ENCODE measurements at places on chromosomes 5 and 9.

DNA sequence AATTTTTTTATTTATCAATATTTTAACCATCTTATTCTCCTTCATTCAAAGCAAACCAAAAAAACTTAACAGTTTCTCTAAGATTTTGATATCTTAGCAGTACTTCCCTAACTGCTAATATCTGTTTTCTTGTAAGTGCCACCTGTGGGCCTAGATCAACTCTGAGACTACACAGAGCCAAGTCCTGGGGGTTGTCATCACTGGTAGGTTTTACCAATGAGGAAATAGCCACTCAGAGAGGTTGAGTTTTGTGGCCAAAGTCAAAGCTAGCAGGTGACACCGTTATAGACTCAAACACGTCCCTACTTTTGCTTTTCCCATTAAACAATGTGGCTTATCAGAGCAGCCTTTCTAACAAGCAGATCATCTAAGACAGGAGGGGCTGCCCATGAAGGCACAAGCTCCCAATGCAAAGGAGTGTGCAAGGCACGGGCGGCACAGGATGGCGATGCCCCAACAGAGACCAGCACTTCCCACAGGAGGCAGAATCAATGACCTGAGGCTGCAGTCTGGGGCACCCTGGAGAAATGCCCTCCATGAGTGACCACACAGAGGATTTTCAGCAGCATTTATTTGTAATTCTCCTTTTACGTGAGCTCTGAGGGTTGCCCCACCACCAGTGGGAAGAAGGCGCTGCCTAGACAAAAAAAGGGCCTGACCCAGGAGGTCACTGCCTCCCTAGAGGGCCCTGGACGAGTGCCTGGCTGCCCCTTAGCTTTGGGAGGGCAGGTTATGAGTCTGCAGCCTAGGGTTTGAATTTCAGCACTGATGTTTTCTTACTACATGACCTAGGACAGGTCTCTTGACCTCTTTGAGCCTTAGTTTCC is 7.4 kb downstream of the TBC1D2 start:
- DNase-seq = no peak

DNA sequence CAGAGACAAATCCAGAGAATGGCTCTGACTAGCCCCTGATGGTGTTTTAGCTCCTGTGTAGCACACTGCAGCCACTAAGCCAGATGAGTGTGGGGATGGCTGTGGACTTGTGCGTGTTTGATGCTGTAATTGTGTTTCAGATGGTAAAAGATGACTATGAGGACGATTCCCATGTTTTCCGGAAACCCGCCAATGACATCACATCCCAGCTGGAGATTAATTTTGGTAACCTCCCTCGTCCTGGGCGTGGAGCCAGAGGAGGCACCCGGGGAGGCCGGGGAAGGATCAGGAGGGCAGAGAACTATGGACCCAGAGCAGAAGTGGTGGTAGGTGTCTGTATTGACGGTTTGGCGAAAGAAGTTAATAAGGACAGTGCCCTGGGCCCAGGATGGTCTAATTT is 38.0 kb downstream of the HABP4 start:
- DNase-seq = no peak

GRCh38 chr9:94985649-94986048 is 259.1 kb downstream of the AOPEP start:
- DNase-seq = no peak

GRCh38 chr5:1545126-1545804 is 21.5 kb upstream of the LPCAT1 start:
- no peak for DNase-seq

DNA sequence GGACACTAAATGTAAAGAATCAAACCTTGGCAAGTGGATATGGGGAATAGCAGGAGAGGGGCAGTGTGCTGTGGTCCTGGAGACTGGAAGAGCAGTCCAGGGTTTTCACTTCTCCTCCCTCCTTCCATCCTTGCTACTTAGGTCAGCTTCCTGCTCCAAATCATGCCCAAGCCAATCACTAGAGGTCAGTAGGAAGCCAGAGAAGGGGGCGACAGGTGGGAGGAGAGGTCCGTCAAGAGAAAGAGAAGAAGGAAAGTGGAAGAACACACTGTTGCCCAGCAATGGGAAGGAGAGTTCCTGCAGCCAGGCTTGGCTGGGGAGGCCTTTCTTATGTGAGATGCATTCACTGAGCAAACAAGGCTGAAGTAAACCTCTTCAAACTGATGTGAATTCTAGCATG is 289.6 kb downstream of the DTWD2 start:
- DNase-seq = no peak

- no peak for DNase-seq
Measured at GRCh38 chr5:108297042-108297601, 84.8 kb downstream of the FBXL17 start.

DNA sequence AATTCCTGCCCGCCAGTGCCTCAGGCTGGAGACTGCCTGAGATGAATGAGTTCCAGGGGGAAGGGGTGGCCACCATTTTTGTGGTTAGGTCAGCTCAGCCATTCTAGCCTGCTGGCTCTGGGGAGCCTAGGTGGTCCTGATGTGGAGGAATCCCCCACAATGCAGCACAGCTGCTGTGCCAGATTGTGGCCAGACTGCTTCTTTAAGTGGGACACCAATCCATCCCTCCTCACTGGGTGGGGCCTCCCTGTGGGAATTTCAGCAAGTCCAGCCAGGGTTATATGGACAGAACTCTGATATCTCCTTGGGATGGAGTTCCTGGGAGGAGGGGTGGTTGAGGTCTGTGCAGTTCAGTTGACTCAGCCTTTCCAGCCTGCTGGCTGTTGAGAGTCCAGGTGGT is 51.2 kb upstream of the DAP start:
- no peak for DNase-seq

DNA sequence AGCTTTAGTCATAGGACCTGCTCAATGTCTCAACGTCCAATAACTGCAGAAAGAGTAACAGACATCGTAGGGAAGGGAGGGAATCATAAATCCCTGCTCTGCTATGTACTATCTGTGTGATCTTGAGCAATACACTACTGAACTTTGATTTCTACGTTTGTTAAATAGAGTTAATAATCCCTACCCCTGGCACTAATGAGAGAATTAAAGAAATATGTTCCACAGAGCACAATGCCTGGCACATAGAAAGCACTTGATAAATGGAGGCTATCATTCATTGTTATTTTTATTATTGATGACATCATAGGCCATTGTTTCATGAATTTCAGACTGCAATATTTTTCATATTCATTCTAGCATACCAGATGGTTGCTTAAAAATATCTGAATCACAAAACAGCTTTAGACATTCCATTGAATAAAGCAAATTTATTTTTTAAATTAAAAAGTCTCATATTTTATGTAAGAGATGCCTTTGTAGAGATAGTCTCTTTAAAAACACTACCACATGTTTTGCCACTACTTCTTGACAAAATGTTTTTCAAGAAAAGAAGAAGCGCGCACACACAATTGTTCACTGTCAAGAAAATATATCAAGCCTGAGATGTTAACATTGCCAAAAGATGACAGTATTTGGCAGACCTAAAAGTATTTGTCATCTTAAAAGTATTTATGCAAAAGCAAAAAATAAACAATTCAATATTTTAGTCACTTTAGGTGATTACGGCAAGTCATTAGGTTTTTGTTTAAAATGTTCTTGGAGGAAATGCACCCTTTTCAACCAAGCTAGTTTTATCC is 108.5 kb downstream of the EBF1 start:
- no peak for DNase-seq

GRCh38 chr5:11955331-11955730 is 51.1 kb upstream of the CTNND2 start:
- DNase-seq = no peak

DNA sequence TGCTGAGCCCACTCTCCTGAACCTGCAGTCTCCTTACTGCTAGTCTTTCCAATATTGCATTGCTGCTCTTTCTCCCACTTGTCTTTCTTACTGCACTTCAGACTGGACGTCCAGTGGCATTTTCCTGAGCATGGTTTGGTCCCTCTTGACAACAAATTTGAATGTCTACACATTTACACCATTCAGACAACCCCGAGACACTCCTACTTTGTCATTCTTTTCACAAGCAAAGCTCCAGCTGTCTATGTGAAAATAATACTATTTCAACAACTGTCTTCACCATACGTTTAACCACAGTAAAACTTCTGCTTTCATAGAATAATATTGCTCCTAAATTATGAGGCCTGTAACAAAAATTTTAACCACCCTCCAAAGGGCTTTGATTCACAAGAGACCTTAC is 10.4 kb upstream of the APTX start:
- no peak for DNase-seq

- DNase-seq = no peak
Measured at GRCh38 chr5:1860949-1861348, 21.8 kb downstream of the IRX4 start.

DNA sequence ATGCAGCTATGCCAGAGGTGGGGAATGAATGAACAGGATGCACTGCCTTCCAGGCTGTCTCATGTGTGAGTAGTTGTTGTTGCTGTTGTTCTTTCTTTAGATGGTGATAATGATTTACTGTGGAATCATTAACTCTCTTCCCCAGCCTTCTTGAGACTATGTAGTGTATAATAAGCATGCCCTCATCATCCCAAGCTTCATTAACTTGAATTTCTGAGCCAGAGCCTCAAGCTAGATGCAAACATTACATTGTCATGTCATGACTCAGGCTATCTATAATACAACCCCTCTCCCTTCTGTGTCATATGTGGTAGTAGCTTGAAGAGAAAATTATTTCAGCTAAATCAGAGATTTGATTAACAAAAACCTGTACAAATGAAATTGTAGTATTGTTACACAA is 10.0 kb upstream of the ADAMTSL1 start:
- DNase-seq = no peak

DNA sequence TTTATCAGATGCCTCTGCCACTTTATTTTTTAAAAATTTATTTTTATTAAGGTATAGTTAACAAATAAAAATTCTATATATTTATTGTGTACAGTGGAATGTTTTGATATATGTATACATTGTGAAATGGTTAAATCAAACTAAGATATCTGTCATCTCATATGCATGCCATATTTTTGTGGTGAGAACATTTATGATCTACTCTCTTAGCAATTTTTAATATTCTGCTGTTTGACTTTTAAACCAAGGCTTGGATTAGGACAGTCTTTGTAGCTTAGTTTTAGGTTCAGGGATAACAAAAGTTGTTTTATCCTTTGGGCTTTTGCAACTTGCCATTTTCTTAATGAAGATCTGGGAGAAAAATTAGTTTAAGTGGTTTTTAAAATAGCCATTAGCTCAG is 46.0 kb upstream of the CDKN2B start:
- no peak for DNase-seq

DNA sequence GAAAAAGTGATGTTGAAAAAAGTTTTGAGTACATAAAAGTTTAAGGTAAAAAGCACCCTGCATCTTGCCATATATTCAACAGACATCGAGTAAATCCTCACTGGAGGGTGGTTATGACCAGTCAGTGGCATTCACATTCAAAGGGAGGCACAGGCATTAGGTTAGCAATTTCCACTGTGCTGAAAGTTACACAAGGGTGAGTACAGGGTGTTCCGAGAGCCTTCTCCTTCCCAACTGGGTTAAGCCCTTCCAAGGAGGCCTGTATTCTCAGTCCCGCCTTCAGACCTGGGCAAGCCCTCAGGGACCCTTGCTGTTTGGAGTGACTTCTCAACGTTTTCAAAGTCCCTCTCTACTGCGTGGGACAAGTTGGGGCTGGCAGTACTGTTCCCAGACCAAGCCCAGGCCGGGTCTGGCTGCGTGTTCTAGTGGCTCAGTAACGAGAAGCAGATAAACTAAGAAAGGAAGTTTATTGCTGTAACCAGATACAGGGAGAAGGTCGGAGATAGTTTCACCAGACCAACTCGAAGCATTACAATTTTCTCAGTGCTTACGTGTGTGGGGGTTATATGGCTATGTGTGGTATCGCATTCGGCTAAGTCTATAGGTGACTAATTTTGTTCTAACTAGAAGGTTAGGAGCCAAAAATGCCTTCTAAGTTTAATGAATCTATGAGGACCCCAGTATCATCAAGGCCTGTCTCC is 13.0 kb upstream of the SETX start:
- DNase-seq = no peak

DNA sequence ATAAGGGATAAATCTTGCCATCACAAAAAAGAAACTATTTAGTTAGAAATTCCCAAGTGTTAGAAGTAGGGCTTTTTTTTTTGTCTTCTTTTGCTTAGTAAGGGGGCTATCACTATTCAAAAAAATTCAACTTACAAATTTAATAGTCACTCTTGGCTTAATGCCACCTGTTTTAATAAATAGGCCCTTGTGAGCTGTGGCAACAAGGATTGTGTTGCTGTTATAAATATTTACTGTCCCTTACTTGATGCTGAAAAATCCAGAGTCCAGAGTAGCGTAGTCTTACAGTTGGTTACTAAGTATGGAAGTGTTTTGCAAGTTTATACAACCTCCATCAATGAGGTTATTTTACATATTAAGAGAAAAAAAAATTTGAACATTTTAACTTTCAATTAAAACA is 21.4 kb upstream of the CEP78 start:
- no peak for DNase-seq

DNA sequence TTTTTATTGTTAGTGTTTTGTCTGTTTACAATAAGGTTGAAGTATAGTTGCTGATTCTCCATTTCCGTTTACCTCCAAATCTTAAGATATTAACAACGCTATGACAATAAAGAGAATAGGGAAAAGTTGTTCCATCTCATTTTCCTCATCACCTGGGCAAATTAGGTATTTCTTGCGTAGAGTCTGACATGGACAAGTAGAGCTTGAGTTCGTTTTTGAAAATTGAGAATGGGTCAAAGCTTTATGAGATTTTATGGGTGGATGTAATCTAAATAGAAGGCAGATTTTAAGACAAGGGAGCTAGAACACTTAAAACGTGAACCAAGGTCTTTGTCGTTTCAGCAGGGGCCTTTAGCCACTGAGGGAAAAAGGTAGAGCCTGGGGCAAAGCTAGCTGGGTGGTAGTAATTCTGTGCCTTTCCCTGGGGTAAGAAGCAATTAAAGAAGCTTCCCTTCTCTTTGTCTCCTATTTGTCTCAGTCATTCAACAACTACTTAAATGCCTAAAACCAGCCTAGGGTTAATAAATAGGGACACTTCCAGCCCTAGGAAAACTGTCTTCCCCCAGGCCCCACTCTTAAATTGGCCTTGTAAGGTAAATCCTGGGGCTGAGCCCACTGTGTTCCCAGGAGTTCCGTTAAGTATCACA is 551 bp upstream of the CAAP1 start:
- DNase-seq = no peak
